ENCODE measurements at places on chromosomes 2 and 18.

DNA sequence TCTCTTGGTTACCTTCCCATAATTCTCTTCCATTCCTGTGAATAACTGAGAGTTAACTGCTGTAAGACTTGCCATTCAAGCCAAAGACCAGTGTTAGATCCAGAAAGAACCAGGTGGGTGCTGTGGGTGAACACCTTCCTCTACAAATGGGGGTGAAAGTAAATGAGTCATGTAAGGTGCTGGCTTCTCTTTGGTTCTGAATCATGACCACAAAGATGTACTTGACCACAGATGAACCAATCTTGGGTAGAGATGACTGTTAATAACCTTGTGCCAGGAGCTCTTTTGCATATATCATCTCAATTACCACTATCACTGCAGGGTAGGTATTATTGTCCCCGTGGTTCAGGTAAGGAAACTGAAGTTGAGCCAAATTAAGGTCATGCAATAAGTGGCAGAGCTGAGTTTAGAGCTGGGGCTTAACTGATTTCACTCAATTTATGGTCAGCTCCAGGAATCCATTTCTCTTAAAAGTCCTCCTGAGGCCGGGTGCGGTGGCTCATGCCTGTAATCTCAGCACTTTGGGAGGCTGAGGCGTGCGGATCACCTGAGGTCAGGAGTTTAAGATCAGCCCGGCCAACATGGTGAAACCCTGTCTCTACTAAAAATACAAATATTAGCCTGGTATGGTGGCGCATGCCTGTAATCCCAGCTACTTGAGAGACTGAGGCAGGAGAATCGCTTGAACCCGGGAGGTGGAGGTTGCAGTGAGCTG is 244.9 kb upstream of the CXCR4 start:
- DNase-seq: no peak

GRCh38 chr2:142140434-142140845 is 9.6 kb upstream of the LRP1B start:
- DNase-seq: no peak

DNA sequence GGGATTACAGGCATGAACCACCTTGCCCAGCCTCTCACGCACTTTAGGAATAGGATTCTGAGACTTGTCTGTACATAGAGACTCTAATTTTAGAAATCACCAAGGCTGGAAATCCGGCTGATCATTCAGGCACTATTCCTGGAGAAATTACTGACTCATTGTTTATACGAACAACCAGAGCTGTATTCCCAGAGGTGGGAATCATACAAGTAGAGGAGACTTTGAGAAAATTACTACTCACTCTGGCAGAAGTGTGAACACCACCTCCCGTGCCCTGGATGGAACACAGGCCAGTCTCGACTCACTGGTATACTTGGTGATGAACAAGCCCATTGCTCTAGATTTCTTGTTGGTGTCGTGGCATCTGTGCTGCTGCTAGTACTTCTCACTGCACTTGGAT is 5.8 kb upstream of the ADNP2 start:
- no peak for DNase-seq

DNA sequence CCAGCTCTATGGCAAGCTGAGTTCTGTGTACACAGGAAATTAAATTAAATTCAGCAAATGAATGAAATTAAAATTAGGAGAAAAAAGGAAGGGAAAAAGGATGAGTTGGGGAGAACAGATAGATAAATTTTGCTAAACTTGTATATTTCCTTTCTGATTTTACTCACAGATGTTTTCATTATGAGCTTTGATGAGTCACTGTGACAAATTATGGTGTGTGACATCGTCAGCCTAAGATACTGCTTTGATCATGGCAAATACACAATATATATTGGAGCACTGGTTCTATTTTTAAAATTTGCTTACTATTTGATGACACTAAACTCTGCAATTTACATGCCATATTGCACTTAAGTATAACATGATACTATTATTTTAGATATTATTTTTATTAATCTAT is 464.6 kb upstream of the SPHKAP start:
- DNase-seq: no peak

GRCh38 chr2:26074676-26075075 is 40.8 kb downstream of the RAB10 start:
- DNase-seq: no peak

DNA sequence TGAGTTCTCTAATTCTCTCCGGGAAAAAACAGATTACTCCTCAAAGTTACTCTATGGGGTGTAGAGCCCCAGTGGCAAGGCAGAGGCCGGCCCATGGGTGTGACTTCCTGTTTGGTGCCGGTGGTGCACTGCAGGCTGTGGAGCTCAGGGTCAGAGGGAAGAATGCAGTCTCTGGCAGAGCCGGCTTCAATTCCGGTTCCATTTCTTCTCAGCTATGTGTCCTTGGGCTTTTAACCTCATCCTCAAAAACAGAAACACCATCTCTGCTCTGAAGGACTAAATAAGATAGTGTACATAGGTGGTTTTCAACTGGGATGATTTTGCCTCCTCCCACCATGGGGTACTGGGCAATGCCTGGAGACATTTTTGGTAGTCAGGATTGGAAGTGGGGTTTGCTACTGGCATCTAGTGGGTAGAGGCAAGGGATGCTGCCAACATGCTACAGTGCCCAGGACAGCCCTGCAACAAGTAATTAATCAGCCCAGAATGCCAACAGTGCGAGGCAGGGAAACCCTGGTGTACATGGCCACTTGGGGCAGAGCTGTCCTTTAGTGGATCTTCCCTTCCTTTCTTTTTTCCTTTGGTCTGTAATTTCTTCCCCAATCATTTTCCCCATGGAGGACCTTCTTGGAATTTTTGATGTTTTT is 81.2 kb downstream of the INSIG2 start:
- no peak for DNase-seq

- DNase-seq: no peak
Observed at GRCh38 chr18:63774511-63774910, 707 bp upstream of the SERPINB7 start.

DNA sequence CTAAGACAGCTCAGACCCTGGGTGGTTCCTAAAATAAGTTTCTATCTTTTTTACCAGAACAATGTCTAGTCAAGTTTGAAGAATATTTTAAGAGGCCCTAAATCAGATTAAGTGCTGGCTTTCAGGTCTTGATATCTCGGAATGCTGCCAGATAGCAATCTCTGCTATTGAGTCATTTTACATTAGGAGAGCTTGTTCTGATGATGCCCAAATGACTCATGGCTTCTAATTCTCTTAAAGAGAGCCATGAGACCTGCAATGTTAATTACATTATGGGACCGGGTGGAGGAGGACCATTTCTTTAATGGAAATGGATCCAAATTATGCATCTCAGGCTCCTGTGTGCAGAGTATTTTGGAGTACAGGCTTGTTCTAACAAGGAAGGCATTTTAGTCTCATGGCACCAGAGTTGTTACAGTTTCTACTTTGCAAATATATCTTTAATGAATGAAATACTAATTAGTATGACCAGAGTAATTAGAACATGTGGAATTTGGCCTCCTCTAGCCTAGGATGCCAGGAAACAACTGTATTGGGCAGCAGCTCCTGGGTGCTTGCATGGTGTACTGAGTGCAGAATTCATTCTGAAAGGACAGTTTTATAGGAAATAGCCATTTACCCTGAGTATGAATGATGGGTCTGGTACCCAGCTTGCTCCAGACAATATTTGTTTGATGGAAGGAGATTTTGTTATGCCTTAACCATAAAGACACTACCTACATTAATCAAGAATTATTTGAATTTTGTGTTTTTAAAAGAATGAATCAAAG is 94.0 kb upstream of the SULT1C3 start:
- no peak for DNase-seq

DNA sequence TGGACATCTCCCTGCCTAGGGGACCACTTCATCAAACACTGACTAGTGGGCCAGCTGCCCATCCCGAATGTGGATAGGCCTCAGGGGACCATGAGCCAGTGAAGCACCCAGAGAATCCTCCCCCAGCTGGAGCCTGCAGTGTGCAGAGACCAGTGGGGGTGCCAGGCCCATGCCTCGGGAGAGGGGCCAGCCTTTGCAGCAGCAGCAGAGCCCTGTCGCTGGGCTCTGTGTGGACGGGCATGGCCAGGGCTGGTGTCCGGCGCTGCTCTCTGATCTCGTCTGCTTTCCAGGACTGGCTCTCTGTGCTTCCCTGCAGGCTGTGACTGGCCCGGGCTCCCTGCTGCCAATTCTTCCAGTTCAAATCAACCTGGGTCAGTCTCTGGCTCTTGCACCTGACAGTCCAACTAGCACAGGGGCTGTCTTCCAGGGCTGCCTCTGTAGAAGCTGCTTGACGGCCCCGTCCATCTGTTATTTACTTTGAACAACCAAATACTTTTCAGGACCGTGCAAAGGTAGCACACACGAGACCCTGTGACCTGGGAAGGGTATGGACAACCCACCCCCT is 11.4 kb downstream of the KCNIP3 start:
- DNase-seq: no peak

GRCh38 chr2:121790276-121790956 is 35.0 kb downstream of the TSN start:
- DNase-seq: no peak

DNA sequence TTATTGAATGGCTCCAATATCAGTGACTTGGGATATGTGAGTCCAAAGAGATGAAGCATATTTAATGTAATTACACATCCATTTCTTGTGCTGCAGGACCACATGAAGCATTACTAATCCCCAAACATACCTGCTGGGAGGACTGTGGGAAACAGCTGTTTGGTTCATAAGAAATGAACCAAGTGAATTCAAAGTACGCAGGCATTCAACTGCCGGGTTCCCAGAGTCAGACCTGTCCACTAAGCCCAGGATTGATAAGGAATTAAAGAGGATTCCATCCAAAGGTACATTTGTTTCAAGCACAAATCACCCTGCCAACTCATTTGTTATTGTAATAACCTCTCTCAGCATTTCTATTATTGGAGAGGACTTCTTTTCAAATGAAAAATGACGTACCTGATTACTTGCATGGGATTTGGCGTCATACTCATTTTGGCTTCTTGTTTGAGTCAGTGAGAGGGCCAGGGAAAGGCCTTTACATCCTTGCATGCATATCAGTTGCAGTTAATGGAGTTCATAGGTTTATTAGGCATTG is 230.7 kb downstream of the TXNL1 start:
- DNase-seq: no peak

GRCh38 chr18:13436576-13436975 is 218.0 kb downstream of the LDLRAD4 start:
- no peak for DNase-seq

DNA sequence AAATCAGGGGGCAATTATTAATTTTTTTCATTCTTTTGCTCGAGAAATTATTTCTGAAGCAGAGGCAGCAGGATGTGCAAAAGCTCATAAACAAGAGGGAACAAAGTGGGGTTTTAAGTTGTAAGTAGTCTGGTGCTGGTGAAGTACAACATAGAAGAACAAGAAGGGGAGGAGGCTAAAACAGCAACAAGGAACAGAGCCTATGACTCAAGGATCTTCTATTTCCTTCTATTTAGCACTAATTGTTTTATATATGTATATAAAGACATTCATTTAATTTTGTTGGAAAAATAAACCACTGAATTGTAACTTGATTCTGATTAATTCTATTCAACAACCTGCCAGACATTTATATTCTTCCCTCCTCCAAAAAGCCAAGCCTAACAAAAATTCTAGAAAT is 35.0 kb downstream of the YES1 start:
- DNase-seq: no peak

GRCh38 chr18:51110073-51110797 is 80.2 kb downstream of the SMAD4 start:
- peak; percentile 34 for DNase-seq

DNA sequence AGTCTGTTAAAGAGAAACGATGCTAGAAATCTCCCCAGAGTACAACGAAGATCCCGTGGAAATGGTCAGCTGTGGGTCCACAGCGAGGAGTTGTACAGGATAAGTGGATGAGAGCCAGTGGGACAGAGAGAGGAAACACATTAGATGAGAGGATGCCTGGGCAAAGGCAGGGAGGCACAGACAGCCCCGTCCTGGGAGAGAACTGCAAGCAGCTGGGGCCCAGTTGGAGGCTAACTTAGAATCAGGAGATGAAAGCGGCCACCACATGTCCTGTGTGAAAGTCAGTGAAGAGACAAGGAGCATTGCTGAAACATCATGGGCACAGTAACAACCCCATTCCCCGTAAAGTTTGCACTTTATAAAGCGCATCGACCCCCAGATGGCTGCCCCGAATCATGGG is 157.5 kb downstream of the RAPGEF4 start:
- DNase-seq: no peak

Data from stimulated activated CD8-positive, alpha-beta memory T cell treated with anti-CD3 and anti-CD28 coated beads, Interleukin-12 subunit alpha, Interleukin-12 subunit beta, amount 100 ng/mL, for 1 hour (primary cell).